ENCODE measurements at places on chromosomes 16 and 17. TPM values are rescaled to one million over a fixed set of nuclear protein-coding genes. Genes with fewer than 3 reads are reported as not detected.
A peak's percentile ranks its signal among the peaks of the same experiment; 100 is the strongest.

GRCh38 chr16:58195771-58196170, 2.1 kb downstream of the CSNK2A2 start:
- DNase-seq: no peak

- DNase-seq: no peak
Observed at GRCh38 chr17:4944163-4944553, 4.1 kb downstream of the RNF167 start.

DNA sequence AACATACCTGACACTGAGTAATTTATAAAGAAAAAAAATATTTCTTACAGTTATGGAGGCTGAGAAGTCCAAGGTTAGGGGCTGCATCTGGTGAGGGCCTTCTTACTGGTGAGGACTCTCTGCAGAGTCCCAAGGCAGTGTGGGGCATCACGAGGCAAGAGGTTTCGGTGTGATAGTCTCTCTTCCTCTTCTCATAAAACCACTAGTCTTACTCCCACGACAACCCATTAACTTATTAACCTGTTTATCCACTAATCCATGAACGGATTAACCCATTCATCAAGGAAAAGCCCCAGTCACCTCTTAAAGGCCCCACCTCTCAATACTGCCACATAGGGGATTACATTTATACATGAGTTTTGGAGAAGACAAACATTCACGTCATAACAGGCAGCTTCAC, 20.1 kb downstream of the CIITA start:
- DNase-seq: no peak

DNA sequence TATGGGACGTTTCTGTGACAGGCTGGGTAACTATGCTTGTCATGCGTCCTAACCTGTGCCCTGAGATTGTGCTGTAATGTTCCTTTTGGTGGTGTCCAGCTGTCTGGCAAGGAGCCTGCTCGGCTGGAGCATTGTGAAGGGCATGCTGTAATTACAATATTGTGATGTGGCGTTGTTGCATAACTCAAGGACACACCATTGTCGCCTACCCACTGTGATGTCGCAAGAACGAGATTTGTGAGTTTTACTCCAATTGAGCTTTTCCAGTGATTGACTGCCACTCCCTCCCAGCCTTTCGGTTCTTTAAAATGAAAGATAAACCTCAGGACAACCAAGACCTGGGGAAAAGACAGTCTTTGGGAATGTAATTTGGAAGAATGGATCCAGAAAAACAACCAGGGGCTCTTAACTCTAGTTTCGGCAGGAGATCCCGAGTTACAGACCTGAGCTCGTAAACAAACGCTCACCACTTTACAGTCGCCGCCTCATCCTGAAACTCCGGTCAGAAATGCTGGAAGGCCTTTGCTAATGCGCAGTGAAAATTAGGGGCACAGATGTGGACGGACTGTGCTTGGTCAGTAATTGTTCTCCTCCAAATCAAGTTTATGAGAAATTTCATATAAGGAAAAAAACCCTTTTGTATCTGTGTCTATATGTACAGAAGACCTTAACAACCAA, 1.3 kb downstream of the ZNF750 start:
- DNase-seq: no peak

- no peak for DNase-seq
Observed at GRCh38 chr17:39706921-39707337, 7.1 kb downstream of the ERBB2 start.

GRCh38 chr17:15912416-15912955, 32.4 kb upstream of the ADORA2B start:
- DNase-seq: peak; percentile 45

DNA sequence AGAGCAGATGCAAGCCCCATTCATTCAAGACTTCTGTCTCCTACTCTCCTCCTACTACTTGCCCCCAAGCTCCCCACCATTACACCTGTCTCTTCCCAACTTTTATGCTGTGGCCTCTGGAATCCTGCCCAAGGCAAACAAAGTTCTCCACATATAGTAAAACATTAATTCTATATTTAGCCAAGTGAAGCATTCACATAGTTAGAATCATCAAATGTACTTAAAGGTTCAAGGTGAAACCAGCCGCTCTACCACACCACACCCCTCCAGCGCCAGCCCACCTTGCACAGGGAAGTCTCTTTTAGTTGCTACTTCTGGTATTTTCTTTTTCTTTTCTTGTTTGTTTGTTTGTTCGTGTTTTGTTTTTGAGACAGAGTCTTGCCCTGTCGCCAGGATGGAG, 25.4 kb upstream of the GUCY2D start:
- DNase-seq: no peak

GRCh38 chr17:9179602-9180001, 158.3 kb downstream of the NTN1 start:
- no peak for DNase-seq

Gene MCRIP1
- 63.2 TPM for total RNA-seq

Gene BICDL2
- not detected for total RNA-seq

All from mesenteric fat pad (tissue), 1 donor.